Stimulated activated CD4-positive, alpha-beta T cell treated with anti-CD3 and anti-CD28 coated beads, TNF-alpha, amount 100 ng/mL, for 24 hours (primary cell): ENCODE measurements at places on chromosomes 2 and 18.

GRCh38 chr2:36359067-36359466 is 3.5 kb downstream of the CRIM1 start:
- DNase-seq, result no peak

DNA sequence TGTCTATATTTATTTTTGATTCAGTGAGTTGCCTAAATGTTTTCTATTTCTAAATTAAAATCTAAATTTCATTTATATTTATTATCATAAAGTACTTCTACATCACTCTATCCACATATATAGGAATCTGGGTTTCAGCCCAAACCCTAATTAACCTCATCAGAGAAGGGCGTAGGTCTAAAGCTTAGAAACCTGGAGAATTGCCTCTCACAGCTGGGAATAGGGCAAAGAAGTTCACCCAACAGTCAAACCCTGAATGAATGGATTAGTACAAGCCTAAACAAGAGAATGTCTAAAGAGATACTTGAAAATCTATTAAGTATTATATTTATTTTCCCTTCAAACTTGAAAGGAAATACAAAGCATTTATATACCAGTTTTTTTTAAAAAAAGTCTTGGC is 26.2 kb downstream of the TFPI start:
- no peak for DNase-seq

DNA sequence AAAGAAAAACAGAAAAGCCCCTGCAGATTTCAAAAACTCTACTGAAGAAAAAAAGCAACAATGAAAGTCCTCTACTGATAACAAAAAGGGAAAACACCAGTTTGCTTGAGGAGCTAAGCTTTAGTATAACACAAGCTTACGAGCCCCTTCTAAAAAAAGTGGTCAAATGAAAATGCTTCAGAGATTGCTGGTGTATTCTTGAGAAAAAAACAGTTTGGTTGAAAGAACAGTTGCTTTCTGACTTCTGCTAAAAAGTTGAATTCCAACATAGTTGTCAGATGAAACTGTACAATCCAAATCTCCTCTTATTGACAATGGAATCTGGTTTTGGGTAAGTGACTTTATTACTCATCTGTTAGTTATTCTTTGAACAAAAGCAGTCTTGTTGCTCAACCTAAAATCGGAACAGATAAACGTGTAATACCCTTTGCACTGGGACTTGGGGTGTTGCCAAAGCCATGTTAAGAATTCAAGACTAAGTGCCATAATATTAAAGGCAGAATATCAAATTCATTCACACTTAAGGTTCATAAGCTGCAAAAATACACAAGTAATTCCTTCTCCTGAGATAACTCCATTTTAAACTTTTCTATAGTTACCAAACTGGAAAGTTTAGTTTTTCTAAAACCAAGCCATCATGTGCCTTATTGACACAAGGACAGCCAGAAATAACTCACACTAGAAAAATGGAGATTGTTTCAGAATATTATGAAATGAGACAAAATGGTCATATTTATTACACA is 45.3 kb upstream of the SPAG16 start:
- DNase-seq, result no peak

DNA sequence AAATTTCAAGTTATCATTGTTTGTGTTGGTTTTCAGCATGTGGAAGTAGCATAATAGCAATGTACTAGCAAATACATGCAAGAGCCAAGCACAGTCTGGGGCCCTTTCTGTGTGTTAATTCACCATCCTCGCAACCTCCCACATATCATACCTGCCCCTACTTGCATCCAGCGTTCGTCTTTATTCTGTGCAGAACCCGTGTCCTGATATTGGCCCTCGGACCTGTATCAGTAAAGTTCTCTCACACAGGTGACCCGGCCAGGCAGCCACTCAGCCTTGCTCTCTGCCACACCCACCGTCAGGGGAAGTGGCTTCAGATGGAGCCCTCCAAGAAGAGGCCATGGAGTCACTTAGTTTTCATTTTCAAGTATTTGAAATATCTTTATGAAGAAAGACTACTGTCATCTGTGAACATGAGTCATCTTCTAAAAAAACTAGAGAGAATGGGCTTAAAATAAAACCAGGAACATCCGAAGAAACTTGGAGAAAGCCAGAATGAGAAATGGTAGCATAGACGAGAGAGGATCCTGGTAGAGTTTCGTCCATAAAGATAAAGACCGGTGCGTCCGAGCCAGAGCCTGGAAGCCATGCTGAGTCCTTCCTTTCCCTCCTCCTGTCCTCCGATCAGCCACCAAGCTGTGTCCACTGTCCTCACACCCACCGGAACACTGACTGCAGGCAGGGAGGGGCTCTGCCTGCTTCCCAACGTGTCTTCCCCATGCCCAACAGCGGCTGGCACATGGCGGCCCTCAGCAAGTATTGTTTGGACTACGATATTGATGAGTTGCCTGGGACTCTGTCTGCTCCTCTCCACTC is 57.3 kb upstream of the RPL31 start:
- no peak for DNase-seq

GRCh38 chr2:228059735-228060134 is 121.8 kb downstream of the SPHKAP start:
- DNase-seq, result no peak

GRCh38 chr2:29526587-29527586 is 394.5 kb downstream of the ALK start:
- DNase-seq, result no peak

GRCh38 chr2:202148515-202149154 is 75.6 kb downstream of the KIAA2012 start:
- no peak for DNase-seq

GRCh38 chr2:237669628-237670392 is 42.4 kb downstream of the LRRFIP1 start:
- DNase-seq, result no peak

GRCh38 chr2:161552015-161552414 is 72.2 kb upstream of the SLC4A10 start:
- DNase-seq, result no peak

DNA sequence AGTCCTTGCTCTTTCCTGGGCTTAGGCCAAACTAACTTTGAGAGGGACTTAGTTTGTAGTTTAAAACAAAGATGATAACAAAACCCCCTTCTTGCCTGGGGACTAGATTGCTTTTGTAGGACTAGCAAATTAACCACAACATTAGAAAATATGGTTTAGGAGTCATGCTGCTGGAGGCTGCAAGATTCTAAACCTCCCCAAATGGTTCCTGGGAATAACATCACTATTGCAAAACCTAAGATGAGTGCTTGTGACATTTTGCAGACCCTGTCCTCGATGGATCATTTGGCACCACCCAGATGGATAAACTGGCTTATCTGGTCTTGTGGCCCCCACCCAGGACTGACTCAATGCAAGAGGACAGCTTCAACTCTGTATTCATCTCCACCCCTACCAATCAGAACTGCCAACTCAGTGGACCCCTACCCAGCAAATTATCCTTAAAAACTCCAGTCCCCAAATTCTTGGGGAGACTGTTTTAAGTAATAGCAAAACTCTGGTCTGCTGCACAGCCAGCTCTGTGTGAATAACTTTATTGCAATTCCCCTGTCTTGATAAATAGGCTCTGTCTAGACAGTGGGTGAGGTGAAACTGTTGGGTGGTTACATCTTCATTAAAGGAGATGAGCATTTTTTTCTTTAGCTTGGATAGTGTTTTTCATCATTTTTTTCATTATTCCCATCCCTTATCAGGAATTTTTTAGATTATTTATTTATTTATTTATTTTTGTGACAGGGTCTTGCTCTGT is 58.9 kb downstream of the SPTBN1 start:
- DNase-seq, result no peak

GRCh38 chr2:15354596-15355366 is 206.4 kb downstream of the NBAS start:
- DNase-seq, result no peak

DNA sequence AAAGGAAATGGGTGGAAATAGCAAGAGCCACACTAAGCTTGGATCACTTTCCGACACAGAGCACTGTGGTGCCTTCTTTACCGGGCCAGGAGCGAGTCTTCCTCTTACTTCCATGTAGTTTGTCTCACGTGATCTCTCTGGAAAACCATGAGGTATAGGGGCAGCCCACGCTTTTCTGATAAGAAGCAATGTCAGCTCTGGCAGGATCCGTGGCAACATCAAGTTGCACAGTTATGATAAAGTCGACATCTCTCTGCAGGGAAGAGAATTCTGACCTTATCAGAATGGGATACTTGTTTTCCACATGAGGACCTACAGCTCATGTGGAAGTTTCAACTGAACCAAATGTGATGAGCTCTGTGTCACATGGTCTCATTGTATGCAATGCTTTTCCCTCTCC is 29.5 kb downstream of the MSGN1 start:
- DNase-seq, result no peak

DNA sequence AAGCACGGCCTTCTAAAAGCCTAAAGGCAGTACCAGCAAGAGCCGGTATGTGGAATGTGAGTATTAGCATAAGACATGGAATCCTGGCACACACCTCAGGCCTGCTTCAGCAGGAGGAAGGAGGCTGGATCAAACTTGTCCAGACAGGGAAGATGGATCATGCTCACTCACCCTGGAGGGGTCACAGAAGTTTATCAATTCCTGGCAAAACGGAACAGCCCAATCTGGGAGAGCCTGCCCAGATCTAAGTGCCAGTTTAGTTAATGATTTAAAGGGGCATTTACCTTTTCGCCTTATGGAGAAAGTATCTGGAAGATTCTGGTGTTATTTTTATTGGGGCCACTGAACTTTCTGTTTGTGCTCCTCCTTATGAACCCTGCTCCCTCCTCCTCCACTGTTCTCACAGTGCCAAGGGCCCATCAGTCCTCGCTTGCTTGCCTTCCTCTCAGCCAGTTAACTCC is 58.3 kb upstream of the NFE2L2 start:
- DNase-seq, result no peak

- DNase-seq, result no peak
Measured at GRCh38 chr2:180679693-180680092, 300.7 kb upstream of the UBE2E3 start.

DNA sequence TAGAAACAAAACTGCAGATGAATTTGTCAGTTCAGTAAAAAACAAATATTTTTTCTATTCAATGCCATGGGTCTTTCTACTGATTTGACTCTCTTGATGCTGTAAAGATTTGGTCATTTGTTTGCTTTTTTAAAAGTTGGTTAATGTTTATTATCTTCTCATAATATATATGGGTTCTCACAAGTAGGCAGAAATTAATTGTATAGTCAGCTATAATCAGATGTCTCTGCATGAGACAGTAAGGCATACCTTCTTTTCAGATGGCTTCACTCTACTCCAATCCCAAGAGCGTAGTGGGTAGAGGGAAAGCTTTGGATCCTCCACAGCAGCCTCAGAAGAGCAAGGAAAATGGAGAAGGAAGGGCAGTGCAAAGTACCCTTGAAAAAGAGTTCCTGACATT is 1202.9 kb upstream of the CELF4 start:
- no peak for DNase-seq

GRCh38 chr2:120736624-120737339 is 1.1 kb downstream of the GLI2 start:
- no peak for DNase-seq

DNA sequence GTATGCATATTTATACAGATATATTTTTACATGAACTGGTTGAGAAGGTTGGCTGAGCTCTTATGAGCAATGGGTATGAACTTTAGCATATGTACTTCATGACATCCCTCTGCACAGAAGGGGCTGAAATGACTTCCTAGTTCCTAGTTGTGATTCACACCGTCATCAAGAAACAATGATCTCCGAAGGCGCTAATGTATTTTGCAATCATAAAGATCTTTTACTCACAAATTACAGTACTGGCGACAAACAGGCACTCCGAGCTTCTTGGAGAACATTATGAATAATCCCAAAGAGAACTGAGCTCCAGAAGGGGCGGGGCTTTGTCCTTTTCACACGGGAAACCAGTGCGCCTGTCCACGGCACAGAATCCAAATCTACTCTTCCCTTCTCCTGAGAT is 18.1 kb downstream of the BCL2 start:
- DNase-seq, result no peak

- no peak for DNase-seq
Measured at GRCh38 chr2:95375532-95376150, 26.9 kb upstream of the FAHD2A start.

- no peak for DNase-seq
Measured at GRCh38 chr2:104140361-104140760, 713.6 kb upstream of the POU3F3 start.

GRCh38 chr18:2173486-2173885 is 397.8 kb downstream of the METTL4 start:
- DNase-seq, result no peak

DNA sequence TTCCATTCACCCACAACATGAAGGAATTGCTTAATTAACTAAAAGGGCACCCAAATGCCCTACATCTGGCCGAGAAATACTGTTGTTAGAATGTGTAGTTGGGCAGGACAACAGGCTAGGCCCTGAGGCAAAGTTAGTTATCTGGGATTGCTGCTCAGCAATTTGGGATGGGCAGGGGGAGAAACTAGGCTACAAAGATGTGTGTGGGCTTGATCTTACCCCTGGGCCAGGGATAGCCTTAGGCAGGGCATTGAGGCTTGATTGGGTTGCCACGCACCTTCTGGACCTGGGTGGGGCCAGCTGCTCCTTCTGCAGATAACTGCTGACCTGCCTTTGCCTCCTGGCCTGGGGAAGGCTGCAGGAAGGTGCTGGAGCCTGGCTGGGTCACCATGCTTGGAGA is 9.4 kb downstream of the IL18RAP start:
- no peak for DNase-seq

DNA sequence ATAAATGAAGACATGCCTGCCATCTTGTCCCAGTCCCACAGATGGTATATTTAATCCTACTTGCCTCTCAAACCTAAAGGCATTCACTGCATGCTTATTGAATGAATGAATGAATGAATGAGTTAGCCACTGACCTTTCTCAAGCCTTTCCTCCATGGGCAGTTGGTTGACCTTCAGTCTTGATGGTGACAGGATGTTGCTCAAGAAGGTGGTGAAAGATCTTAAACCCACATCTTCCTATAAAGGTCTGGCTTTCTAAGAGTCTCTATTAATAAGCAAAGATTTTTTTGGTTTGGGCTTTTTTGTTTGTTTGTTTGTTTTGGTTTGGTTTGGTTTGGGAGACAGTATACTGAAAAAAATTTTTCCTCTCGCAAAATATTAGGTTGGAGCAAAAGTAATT is 41.7 kb downstream of the KIAA2012 start:
- no peak for DNase-seq

DNA sequence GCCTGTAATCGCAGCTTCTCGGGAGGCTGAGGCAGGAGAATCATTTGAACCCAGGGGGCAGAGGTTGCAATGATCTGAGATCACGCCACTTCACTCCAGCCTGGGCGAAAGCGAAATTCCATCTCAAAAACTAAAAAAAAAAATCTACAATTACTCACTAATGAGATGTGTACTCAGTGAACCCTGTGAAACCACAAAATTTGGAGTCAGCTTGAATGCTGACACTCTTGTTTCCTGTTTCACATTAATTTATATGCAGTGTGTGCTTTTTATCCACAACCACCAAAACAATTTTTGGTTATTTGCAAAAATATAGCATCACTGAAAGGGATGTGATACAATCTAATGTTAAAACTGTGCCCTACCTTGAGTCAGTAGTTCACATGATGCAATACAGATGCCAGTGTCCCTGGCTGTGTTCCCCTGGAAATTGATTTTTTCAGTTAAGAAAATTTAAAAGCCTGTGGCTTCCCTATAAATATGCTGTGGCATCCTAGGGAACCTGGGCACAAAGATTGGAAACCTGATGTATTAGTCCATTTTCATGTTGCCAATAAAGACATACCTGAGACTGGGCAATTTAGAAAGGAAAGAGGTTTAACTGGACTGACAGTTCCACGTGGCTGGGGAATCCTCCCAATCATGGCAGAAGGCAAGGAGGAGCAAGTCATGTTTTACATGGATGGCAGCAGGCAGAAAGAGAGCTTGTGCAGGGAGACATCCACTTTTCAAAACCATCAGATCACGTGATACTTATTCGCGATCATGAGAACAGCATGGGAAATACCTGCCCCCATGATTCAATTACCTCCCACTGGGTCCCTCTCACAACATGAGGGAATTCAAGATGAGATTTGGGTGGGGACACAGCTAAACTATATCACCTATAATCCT is 337.5 kb upstream of the NT5C1B start:
- DNase-seq, result no peak
